AG09309 (cell line): ENCODE measurements at places on chromosomes 5 and 9.

- DNase-seq, result no peak
Measured at GRCh38 chr5:137372773-137373160, 126.4 kb downstream of the SPOCK1 start.

DNA sequence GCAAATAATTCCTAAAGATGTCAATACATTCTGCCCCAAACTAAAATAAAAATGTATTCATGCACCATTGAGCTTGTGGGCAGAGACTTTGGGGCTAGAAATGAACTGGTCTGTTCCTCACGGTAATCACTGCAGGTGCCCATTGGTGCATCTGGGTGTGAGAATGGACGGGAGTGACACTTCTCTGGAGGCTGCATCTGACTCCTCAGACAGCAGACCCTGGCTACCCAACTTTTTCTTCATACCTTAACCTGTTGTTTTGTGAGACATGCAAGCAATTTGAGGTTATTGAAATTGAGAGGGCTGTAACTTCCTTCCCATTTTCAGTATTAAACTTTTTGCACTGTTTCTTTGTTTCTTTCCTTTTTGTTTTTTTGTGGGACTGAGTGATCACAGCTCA lies 333.4 kb downstream of the ICE1 start:
- no peak for DNase-seq

- no peak for DNase-seq
Measured at GRCh38 chr9:83339435-83339834, 198.8 kb downstream of the FRMD3 start.

GRCh38 chr9:96612105-96612965 lies 7.3 kb downstream of the CDC14B start:
- peak; percentile 80 for DNase-seq
